ENCODE measurements at places on chromosomes 4 and X.

- DNase-seq = no peak
Measured at GRCh38 chr4:61533140-61533539, 333.0 kb downstream of the ADGRL3 start.

DNA sequence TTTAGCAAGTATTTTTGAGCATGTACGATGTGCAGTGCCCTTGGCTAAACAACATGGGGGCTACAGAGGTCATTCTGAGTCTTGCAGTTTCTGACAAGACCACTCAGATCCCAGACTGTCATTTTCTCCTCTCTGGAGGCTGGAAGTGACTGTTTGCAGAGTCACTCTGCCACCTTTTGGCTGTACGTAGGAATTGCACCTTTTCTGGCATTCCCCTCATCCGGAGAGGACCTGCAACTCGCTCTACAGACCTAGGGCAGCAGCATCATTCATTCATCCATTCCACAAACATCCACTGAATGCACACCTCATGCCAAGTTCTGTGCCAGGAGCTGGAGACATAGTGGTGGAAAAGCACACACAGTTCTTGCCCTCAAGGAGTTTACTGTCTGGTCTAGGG lies 160.4 kb upstream of the GPR101 start:
- DNase-seq = no peak

DNA sequence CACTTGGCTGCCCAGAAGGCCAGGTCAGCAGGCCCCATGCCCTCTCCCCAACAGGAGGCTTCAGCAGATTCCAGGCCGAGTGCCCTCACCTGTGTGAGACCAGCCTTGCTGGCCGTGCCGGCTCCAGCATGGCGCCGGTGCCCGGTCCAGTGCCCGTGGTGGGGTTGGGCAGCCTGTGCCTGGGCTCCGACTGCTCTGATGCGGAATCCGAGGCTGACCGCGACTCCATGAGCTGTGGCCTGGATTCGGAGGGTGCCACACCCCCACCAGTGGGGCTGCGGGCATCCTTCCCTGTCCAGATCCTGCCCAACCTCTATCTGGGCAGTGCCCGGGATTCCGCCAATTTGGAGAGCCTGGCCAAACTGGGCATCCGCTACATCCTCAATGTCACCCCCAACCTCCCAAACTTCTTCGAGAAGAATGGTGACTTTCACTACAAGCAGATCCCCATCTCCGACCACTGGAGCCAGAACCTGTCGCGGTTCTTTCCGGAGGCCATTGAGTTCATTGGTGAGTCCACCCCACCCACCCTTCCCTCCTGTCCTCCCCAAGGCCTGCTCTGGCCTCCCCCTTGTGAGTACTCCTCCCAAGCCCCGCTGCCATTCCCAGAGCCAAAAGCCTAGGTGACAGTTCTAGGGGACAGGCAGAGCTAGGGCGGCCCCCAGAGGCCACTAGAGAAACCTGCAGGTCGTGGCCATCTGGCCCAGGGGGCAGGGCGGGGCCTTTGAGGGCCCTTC lies 2.3 kb downstream of the DUSP9 start:
- DNase-seq = peak; percentile 68

DNA sequence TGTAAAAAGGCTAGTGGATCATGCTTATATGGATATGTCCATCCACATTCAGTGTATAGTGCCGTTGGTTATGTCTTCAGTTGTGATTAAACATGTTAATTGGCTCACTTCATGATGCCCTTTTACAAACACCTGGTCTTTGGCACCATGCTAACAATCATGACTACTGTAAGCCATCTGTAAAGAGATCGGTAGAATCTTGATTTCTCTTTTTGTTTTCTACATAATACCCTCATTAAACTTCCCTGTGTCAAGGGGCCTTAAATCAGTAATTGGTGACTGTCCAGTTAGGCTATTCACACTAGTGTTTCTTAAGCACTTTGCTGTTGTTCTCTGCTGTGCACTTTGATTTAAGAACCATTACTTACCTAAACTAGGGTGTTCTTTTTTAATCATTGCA lies 475.2 kb downstream of the RPA4 start:
- DNase-seq = no peak

- DNase-seq = no peak
Measured at GRCh38 chrX:50707405-50707804, 106.6 kb downstream of the SHROOM4 start.

GRCh38 chr4:181860157-181860556 lies 383.0 kb upstream of the TENM3 start:
- DNase-seq = no peak

DNA sequence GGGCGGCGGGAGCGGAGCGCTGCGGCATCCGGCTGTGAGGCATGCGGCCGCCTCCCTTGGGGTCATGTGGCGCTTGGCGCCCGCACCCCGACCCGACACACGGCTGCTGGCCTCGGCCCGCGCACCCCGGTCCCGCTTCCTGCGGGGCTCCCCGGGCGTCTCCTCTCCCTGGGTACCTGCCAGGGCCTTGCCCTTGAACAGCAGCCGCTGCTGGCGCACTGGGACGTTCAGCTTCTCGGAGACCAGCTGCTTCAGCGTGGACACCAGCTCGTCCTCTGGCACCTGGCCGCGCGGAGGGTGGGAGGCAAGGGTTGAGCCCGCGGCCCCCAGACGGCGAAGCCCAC lies 391 bp downstream of the UBL4A start:
- DNase-seq = peak; percentile 14

DNA sequence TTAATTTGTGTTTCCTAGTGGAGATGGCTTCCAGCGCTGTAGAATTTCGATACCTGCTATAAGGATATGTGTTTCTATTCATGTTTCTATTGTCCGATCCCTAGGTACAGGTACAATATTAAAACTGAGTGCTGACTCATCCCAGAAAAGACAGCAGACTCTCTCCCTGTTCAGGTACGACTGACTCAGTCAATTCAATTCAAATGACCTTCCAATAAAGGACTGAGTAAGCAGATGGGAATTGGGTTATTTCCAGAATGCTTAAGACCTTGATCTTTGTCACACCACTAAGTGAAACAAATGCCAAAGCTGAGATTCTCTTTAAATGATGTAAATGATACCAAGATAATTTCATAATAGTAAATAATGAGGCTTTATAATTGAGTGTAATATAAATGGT lies 1596.9 kb downstream of the RPA4 start:
- DNase-seq = no peak

- DNase-seq = no peak
Measured at GRCh38 chr4:60078984-60079383, 1121.1 kb upstream of the ADGRL3 start.

GRCh38 chr4:126599746-126600145 lies 1033.0 kb upstream of the INTU start:
- no peak for DNase-seq

- no peak for DNase-seq
Measured at GRCh38 chr4:165563851-165564250, 185.0 kb downstream of the CPE start.

DNA sequence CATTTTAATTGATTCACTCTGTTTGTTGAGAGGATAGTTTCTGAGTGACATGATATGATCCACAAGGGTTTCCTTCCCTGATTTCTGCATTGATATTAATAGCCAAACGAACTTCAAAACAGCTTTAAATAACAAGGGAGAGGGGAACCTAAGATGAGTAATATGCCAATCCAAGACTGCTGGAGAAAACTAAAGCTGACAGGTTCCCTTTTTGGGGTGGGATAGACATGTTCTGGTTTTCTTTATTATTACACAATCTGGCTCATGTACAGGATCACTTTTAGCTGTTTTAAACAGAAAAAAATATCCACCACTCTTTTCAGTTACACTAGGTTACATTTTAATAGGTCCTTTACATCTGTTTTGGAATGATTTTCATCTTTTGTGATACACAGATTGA lies 182.2 kb downstream of the AR start:
- no peak for DNase-seq

DNA sequence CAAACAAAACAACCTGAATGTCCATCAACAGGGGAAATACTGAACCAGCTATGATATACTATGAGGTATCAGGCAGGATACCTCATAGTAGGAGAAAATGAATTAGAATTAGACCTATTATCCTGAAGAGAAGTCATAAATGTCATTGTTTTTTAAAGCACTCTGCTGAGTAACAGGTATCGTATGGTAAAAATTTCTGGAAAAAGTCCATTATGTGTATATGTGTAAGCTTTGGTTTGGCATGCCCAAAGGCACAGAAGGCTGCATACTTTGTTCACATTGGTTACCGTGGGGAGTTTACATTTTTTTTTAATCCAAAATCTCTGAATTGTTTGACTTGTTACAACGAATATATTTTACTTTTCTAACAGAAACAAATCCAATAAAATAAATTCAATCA lies 70.5 kb downstream of the RPS3A start:
- DNase-seq = no peak

GRCh38 chrX:100289066-100289558 lies 121.0 kb downstream of the PCDH19 start:
- no peak for DNase-seq

DNA sequence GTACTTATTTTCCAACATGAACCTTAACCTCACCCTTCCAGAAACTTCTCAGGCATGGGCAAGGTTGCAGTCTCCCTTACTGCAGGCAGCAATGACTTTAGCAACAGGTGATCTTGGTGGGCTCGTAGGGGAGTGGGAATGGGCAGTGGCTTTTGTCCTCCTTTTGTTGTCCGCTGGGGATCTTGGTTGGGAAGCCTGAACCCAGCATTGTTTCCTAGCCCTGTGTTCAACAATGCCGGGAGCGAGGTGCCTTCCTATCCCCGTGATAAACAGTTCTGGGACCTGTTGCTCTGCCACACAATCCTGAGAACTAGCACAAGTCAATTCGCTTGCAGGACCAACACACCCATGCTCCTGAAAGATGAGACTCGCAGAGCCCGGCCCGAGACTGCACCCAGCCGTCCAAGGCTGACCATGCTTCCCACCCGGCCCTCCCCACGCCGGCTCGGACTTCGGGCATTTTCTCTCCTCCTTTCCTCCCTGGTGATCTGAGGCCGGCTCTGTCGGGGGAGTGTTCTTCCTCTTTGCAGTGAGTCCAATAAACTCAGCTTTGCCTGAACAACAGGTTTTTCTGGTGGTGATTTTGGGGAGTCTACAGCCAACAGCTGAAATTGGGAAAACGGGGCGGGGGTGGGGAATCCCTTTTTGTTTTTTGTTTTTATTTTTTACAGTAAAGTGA lies 20.2 kb downstream of the IRAK1 start:
- no peak for DNase-seq

DNA sequence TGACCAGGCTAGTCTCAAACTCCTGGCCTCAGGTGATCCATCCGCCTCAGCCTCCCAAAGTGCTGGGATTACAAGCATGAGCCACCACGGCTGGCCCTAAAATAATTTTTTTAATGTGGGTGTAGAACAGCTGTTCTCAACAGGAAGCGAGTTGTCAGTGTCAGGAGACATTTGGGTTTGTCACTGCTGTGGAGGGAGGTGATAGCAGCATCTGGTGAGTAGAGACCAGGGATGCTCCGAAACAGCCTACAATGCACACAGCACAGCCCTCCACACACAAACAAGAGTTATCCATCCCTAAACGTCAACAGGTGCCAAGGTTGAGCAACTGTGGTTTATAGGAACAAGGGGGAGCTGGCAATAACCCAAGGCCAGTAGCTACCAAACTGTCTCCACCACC lies 243.4 kb upstream of the STS start:
- no peak for DNase-seq

DNA sequence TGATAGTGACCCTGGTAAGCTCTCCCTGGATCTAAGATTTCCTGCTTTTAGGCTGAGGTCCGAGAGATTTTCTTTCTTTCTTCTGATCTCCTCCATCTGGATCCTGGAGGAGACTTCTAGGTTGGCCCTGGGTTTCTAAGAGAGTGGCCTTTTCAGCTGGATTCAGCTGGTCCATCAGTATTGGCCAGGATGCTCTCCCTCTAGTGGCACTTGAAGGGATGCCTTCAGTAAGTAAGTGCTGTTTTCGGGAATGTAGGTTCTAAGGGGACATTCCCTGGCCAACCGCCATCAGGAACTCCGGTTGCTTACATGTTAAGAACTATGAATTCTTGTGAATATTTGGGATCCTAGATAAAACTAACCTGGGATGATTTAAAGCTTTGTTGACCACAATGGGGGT lies 56.9 kb downstream of the SERTM2 start:
- DNase-seq = no peak

GRCh38 chr4:98326168-98326567 lies 65.0 kb downstream of the RAP1GDS1 start:
- no peak for DNase-seq

DNA sequence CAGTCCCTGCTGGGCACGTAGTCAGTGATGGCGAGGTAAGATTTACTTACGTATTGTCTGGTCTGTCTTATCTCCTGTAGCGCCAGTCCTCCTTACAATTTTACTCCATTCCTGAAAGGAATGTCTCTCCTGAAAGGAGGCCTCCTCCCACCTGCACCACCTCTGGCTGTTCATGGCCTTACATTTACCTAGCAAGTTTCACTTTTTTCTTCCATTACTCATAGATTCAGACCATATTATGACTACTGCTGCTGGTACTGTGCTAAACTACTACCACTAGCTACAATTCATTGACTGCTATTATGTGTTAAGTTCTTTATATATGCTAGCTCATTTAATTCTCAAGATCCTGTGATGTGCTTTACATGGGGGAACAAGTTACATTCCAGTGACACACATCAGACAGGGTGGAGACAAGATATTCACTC lies 189.9 kb downstream of the BMPR1B start:
- DNase-seq = no peak

- no peak for DNase-seq
Measured at GRCh38 chr4:113088050-113088449, 38.6 kb downstream of the ANK2 start.

DNA sequence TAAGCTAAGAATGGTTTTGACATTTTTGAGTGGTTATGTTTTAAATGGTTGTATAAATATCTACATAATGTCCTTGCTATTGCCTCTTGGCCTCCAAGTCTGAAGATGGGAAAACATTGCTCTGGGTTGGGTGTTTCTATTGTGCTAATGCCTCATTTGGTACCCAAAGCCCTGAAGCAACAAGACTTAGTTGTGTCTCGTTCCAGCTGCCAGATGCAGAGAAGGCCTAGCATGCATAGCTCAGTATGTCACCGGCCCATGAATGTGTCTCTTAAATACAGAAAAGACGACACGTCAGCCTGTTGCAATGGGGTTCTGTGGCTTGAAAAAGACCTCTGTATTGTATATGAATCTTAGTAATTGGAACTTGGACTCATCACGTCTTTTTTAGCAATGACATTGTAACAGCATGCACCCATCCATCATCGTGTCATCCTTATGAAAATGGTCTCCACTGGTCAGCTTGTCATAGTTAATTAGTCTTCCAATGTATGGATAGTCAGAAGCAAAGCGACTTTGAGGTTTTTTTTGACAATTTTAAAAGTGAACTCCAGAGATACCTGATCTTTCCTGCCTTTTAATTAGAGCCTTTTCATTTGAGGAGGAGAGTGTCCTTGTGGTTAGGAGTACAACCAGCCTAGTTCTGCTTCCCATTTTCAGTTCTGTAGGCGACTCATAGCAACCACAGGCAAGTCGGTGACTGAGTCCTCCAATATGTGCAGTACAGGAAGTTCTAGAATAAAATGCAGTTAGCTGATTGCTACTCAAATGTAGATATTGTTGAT lies 126.4 kb upstream of the GATB start:
- DNase-seq = no peak

Data from germinal center (tissue), 1 donor.